ENCODE measurements at places on chromosomes 7 and 10. TPM values are rescaled to one million over a fixed set of nuclear protein-coding genes. Genes with fewer than 3 reads are reported as not detected.
A peak's percentile ranks its signal among the peaks of the same experiment; 100 is the strongest.

DNA sequence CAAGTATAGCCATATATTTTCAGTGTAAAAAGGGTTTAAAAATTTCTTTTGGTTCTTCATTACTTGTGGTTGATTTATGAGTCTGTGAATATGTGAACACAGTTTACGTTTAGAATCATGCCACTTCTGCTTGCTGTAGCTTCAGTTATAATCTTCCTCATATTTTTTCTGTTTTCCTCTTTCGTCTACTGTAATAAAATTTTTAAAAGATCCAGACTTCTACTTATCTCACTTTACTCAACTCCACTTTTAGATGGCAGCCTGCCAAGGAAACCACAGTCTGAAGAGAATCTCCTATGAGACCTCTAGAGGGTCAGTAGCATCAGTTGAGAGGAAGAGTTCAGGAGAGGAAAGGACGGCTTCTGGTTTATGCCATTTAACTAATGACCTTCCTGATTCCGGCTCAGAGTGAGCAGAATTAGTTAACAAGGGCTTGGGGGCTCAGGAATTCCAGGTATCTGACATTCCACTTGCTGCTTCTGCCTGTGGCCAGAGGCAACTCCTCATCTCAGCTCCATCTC, 21.4 kb downstream of the CREB5 start:
- no peak overlapping the region for H3K4me3 ChIP-seq
- peaks cover 9% of the 10 kb centered on the region for H3K27me3 ChIP-seq
- peaks cover 10% of the 10 kb centered on the region for H3K4me1 ChIP-seq
- no peaks in the 10 kb centered on the region for H3K36me3 ChIP-seq
- no peak overlapping the region for H3K27ac ChIP-seq
- DNase-seq, result no peak

- H3K36me3 ChIP-seq, result no peaks in the 10 kb centered on the region
- DNase-seq, result no peak
- no peaks in the 10 kb centered on the region for H3K27me3 ChIP-seq
- H3K4me3 ChIP-seq, result no peak overlapping the region
- no peaks in the 10 kb centered on the region for H3K4me1 ChIP-seq
Measured at GRCh38 chr7:116097365-116098009, 66.9 kb upstream of the TFEC start.

DNA sequence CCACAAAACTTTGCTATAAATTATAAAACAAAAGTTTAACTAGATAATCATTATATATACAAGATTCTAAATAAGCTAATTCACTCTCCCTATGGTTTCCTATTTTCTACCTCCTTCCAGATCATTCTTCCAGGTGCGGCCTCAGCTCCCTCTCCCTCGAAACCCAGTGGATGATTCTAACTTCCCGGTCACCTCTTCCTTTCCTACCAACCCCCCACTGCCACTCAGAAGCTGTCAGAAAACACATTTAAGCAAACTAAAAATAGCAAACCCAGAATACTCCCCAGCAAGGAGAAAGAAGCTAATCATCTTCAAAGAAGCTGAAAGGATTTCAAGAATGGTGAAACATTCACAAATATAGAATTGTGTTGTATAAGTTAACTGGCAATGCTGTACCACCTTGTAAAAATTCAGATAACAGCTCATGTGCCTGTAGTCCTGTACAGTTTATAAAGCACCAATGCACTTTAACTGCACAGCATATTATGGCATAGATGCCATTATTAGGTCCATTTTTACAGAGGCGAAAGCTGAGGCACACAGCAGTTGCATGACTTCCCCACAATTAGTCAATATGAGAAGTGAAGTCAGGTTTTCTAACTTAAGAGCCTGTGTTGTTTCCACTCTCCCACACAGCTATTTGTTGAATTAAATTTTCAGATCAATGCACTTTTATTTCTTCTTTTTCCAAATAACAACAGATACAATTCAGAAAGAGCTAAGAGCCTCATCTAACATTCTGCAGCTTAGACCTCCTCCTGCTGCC, 13.7 kb upstream of the DNTT start:
- no peak for DNase-seq
- no peak overlapping the region for H3K27ac ChIP-seq
- H3K4me3 ChIP-seq, result no peak overlapping the region
- no peaks in the 10 kb centered on the region for H3K27me3 ChIP-seq

DNA sequence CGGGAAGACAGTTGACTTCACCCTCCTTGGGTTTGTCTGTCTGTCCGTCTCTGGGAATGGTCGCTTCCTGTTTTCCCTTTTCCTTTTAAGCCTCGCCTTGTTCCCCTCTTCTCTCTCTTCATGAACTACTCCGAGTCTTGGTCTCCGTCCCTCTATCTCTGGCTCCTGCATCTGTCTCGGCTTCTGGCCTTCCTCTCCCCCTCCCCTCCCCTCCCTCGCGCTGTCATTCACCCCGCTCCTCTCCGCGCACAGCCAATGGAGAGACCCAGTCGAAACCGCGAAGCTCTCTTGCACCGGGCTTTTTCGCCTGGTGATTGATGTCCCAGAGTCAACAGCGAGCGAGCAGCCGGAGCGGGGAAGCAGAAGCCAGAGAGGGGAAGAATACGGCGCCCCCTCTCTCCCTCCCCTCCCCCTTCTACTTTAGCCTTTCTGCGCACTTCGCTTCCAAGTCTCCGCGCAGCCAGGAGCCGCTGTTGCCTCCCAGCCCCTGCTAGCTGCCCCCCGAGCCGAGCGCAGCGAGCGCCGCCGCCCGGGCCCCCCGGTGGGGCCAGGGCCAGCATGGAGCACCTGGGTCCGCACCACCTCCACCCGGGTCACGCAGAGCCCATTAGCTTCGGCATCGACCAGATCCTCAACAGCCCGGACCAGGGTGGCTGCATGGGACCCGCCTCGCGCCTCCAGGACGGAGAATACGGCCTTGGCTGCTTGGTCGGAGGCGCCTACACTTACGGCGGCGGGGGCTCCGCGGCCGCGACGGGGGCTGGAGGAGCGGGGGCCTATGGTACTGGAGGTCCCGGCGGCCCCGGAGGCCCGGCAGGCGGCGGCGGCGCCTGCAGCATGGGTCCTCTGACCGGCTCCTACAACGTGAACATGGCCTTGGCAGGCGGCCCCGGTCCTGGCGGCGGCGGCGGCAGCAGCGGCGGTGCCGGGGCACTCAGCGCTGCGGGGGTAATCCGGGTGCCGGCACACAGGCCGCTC, at the start of gene TLX1:
Gene TLX1, plus strand, starts transcription at position 317 of the 978 bp plus-strand sequence. Its CDS starts 242 bp downstream, at position 559.
- no peak for DNase-seq
- H3K27ac ChIP-seq, result no peak within 1 kb of the TSS
- H3K4me3 ChIP-seq, result peak within 1 kb of the TSS; percentile 29
- peaks cover 93% of the 10 kb centered on the region for H3K27me3 ChIP-seq
- H3K4me1 ChIP-seq, result peaks cover 17% of the 10 kb centered on the region
- H3K36me3 ChIP-seq, result no peaks in the 10 kb centered on the region

GRCh38 chr7:110877016-110877415, 213.9 kb upstream of the LRRN3 start:
- peaks cover 3% of the 10 kb centered on the region for H3K4me1 ChIP-seq
- H3K4me3 ChIP-seq, result no peak overlapping the region
- DNase-seq, result no peak
- H3K36me3 ChIP-seq, result no peaks in the 10 kb centered on the region

DNA sequence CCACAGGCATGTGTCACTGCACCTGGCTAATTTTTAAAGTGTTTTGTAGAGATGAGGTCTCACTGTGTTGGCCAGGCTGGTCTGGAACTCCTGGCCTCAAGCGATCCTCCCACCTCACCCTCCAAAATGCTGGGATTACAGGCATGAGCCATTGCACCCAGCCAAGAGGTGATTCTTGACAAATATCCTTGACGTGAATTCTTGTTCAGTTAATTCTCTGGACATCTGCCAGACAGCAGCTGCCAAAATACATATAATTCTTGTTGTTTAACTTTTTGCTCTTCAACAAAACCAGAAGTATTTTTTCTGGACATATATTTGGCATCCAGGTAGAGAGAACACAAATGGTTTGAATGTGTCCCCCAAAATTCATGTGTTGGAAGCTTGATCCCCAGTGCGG, 3.2 kb downstream of the ACADSB start:
- no peaks in the 10 kb centered on the region for H3K27me3 ChIP-seq
- H3K4me3 ChIP-seq, result no peak overlapping the region
- DNase-seq, result no peak
- H3K27ac ChIP-seq, result no peak overlapping the region
- H3K36me3 ChIP-seq, result peaks cover 9% of the 10 kb centered on the region

GRCh38 chr7:47737601-47738000, 155.7 kb upstream of the TNS3 start:
- H3K4me3 ChIP-seq, result no peak overlapping the region
- no peaks in the 10 kb centered on the region for H3K36me3 ChIP-seq
- peaks cover 2% of the 10 kb centered on the region for H3K27me3 ChIP-seq
- H3K4me1 ChIP-seq, result peaks cover 31% of the 10 kb centered on the region
- no peak for DNase-seq

DNA sequence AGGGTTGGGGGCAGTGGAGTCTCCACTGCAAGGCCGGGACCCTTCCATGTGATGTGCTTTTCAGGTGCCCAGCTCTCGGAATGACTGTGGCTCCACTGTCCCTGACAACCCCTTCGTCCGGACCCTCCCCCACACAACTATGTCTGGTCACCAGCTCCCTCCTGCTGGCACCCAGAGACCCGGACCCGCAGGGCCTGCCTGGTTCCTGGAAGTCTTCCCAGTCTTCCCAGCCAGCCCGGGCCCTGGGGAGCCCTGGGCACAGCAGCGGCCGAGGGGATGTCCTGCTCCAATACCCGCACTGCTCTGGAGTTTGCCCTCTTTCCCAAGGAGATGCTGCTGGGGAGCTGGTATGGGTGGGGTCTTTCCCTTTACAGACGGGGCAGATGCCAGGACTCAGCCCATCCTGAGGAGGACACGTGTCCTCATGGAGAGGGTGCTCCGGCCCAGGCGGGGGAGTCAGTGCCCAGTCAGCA, 5.5 kb downstream of the ATP6V0E2 start:
- no peaks in the 10 kb centered on the region for H3K36me3 ChIP-seq
- H3K27me3 ChIP-seq, result no peaks in the 10 kb centered on the region
- no peak overlapping the region for H3K4me3 ChIP-seq
- no peak overlapping the region for H3K27ac ChIP-seq

DNA sequence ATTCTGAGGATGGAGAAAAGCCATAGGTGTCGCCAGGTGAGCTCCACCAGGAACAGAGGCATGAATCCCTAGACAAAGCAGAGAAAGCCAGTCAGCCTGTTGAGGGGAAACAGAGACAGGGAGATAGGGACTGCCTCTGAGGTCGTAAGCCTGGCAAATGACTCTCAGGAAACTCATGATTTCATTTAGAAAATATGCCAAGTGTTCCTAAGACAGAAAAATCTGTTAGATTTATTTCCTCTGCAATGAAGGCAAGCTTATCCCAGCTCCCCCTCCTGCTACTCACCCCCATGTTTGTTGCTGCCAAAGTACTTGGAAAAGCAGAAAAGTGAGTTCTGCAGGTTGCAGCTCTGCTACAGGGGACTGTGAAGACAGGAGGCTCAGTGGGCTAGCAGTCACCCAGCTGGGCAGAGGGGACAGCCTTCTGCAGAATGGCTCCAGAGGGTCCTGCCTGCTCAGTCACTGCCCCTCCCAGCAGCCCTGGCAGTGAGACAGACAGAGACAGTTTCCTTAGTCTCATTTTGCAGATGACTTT, 184.3 kb downstream of the ADRA2A start:
- peaks cover 11% of the 10 kb centered on the region for H3K27me3 ChIP-seq
- no peak for DNase-seq

- H3K4me3 ChIP-seq, result no peak overlapping the region
- peaks cover 6% of the 10 kb centered on the region for H3K27me3 ChIP-seq
- H3K36me3 ChIP-seq, result no peaks in the 10 kb centered on the region
- DNase-seq, result no peak
- no peak overlapping the region for H3K27ac ChIP-seq
- H3K4me1 ChIP-seq, result no peaks in the 10 kb centered on the region
Measured at GRCh38 chr7:159064816-159065510, 79.7 kb downstream of the VIPR2 start.

GRCh38 chr7:139423091-139423490, 60.4 kb downstream of the KLRG2 start:
- no peak for DNase-seq
- H3K4me3 ChIP-seq, result no peak overlapping the region
- H3K27me3 ChIP-seq, result no peaks in the 10 kb centered on the region
- peak overlapping the region; percentile 46 for H3K27ac ChIP-seq

GRCh38 chr10:68171539-68172080, 60.3 kb downstream of the ATOH7 start:
- H3K4me3 ChIP-seq, result no peak overlapping the region
- H3K36me3 ChIP-seq, result no peaks in the 10 kb centered on the region
- no peaks in the 10 kb centered on the region for H3K4me1 ChIP-seq
- no peaks in the 10 kb centered on the region for H3K27me3 ChIP-seq
- no peak for DNase-seq

DNA sequence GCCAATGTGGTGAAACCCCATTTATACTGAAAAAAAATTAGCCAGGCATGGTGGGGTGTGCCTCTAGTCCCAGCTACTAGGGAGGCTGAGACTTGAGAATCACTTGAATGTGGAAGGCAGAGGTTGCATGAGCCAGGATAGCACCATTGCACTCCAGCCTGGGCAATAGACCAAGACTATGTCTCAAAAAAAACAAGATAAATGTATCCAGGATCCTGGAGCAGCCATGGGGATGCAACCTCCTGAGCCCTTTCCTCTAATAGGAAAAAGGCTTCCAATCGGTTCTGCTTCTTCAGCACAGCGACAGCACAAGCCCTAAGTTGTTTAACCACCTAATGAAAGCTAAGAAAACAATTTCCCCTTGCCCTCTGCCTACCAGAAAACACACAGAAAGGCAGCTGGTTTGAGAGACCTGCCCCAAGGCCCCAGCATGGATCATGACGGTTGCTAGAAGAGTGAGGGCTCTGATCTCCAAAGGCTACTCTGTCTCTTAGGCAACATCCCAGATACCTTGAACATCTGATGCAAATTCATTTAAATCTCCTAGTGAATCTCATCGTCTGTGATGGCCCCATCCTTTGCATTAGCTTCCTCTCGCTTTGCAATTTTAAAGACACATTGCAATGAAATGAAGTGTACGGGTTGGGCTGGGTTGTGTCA, 220.8 kb downstream of the ARHGAP21 start:
- H3K27ac ChIP-seq, result no peak overlapping the region
- H3K27me3 ChIP-seq, result no peaks in the 10 kb centered on the region
- H3K36me3 ChIP-seq, result peaks cover 24% of the 10 kb centered on the region
- no peak for DNase-seq

GRCh38 chr10:45418417-45418848, 44.4 kb downstream of the ALOX5 start:
- H3K4me3 ChIP-seq, result peak overlapping the region; percentile 84
- no peak for DNase-seq
- H3K27ac ChIP-seq, result peak overlapping the region; percentile 96
- peaks cover 5% of the 10 kb centered on the region for H3K4me1 ChIP-seq
- peaks cover 12% of the 10 kb centered on the region for H3K27me3 ChIP-seq

- H3K27ac ChIP-seq, result no peak overlapping the region
- peaks cover 18% of the 10 kb centered on the region for H3K27me3 ChIP-seq
- H3K36me3 ChIP-seq, result no peaks in the 10 kb centered on the region
- no peak for DNase-seq
- no peak overlapping the region for H3K4me3 ChIP-seq
Measured at GRCh38 chr7:81767926-81768325, 1.9 kb downstream of the HGF start.

Gene VWA2
- 12.1 TPM for total RNA-seq

Gene HOXA2
- 18.6 TPM for total RNA-seq

Gene TMEM196
- total RNA-seq, result 0.55 TPM

Gene P4HA1
- total RNA-seq, result 25.4 TPM

Gene TYSND1
- total RNA-seq, result 12.6 TPM

Gene BEND7
- 47.8 TPM for total RNA-seq

Gene SFXN2
- total RNA-seq, result 33.9 TPM

Data from progenitor cell of endocrine pancreas (in vitro differentiated cells).